ENCODE measurements at places on chromosomes 3 and 15. TPM values are rescaled to one million over a fixed set of nuclear protein-coding genes. Genes with fewer than 3 reads are reported as not detected.

The FANCD2OS gene
- total RNA-seq = not detected

The CCR8 gene
- total RNA-seq = not detected

The SEMA3F gene
- total RNA-seq = 73.6 TPM

The GOLGA6L4 gene
- 0.60 TPM for total RNA-seq

- no peak for DNase-seq
These were observed 12.8 kb downstream of the MAN2A2 start for GRCh38 chr15:90915808-90916440.

DNA sequence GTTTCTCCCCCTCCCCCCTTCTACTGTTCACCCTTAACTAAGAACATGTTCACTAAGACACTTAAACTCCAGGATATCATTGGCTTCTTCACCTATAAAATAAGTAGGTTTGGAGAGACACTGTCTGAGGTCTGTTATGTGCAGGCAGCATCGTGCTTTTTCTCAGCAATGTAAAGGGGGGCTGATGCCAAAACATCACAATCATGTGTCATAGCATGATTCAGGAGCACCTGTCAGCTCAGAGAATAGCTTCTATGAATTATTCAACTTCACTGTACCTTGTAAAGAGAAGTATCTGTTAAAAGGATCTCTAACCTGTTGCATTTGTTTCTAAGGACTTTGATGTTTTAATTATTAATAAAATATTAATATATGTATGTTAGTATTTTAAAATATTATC, 211.4 kb upstream of the EPHA3 start:
- DNase-seq = no peak

Measured in pulmonary artery endothelial cell (primary cell).